Fibroblast of villous mesenchyme (primary cell): ENCODE measurements at places on chromosomes 5 and 9. TPM values are rescaled to one million over a fixed set of nuclear protein-coding genes. Genes with fewer than 3 reads are reported as not detected.

DNA sequence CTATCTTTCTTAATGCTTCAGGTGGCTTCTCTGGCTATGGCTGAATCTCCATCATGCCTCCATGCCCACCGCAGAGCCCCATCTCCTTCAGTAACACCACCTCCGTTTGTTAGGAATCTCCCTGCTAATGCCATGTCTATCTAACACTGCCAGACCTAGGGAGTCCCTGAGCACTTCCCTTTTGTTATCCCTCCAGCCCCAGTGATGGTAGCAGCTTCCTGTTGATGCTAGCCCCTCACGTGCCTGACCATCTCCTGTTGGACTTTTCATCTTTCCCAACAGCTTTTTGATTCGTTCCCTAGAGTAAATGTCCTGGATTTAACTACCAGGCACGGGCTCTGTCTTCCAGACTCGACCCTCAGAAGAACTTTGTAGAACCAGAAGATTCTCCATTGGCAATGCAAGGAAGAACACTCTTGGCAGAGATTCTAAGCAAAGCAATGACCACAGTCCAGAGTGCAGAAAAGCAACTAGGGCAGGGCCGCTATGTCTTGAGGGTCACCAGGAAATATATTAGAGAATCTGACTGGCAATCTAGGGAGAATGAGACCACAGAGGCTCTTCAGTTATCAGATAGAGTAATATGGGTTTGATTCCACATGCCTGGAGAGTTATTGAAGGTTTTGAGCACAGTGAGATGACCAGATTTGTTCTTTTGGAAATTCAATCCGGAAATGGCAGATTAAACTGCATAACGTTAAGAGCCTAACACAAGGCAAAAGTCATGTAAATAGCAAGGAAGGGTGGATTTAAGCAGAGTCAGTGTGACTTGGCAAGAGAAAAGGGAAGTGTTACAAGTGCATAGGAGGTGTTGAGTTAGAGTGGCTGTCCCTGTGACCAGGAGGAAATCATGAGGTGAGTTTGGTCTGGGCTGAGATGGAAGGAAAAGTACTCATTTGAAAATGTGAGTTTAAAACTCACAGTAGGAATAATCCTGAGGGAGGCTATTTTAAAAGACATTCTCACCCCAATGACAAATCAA lies 555.2 kb downstream of the ACTL7B start:
- no peak for DNase-seq

DNA sequence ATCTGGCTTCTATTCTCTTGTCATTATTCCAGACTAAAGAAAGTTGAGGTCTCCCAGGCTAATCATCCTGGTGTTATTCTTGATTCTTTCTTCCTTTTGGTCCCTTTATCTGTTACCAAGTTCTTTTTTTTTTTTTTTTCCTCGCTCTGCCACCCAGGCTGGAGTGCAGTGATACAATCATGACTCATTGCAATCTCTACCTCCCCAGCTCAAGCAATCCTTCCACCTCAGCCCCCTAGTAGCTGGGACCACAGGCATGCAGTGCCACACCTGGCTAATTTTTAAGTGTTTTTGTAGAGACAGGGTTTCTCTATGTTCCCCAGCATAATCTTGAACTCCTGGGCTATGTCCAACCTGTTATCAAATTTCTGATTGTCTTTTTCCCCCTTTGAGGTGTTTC lies 126.6 kb upstream of the DHFR start:
- no peak for DNase-seq

Gene MVB12B
- 3.5 and 4.8 TPM in 2 replicates for total RNA-seq

DNA sequence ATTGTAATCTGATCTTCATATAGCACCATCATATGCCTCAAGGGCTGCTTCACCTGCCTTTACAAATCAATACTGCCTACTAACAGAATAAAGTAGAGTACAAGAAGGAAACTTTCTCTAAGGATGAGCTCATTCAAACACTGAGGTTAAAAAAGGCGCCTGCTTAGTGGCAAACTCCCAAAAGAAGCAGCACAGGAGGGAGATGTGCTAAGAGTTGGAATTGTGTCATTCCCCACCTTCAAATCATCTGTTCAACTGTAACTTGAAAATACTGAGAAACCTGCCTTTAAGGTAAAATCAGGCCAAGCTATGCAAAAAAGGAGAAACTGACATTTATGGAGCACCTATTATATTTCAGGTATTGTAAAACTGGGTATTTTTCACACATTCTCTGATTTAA lies 560.6 kb downstream of the PTPRD start:
- DNase-seq, result no peak

DNA sequence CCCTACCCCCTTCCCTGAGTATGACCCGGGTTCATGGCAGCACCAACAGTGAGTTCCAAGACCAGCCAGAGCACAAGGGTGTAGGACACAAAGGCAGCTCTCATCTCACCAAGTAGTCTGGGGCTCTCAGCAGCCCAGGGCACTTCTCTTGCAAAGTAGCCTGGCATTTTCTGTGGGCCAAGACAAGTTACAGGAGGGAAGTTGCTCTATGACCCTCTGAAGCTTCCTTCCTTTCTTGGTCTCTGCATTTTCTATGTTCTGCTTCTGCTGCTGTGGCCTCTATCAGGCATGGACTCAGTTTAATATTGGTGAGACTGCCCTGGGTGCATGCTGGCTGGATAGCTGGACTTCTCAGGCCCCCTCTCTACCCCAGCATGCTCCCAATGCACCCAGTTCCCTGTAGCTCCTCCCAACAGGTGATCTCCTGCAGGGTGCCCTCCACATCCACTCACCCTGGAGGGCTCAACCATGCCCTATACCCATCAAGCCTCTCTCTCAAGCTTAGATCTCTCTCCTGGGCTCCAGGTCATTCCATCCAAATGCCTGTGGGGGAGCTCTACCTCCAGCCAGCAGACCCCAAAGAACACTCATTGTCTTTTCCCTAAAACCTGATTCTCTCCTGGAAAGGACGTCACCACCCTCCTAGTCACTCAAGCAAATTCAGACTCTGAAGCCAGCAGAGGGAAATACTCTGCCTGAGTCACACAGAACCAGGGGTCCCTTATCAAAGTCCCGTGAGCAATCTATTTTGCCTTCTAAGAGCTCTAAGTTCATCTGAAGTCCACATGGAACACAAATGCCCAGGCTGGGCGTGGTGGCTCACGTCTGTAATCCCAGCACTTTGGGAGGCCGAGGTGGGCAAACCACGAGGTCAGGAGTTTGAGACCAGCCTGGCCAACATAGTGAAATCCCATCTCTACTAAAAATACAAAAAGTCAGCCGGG lies 13.8 kb downstream of the TBC1D2 start:
- no peak for DNase-seq

Gene FBP1
- not detected in 2 replicates for total RNA-seq

- no peak for DNase-seq
These were observed 143.4 kb downstream of the CD180 start for GRCh38 chr5:67053229-67053628.

GRCh38 chr9:120875643-120875953 lies 1.4 kb downstream of the PHF19 start:
- DNase-seq, result no peak

Gene NUDT2
- 21.6 and 30.2 TPM in 2 replicates for total RNA-seq

DNA sequence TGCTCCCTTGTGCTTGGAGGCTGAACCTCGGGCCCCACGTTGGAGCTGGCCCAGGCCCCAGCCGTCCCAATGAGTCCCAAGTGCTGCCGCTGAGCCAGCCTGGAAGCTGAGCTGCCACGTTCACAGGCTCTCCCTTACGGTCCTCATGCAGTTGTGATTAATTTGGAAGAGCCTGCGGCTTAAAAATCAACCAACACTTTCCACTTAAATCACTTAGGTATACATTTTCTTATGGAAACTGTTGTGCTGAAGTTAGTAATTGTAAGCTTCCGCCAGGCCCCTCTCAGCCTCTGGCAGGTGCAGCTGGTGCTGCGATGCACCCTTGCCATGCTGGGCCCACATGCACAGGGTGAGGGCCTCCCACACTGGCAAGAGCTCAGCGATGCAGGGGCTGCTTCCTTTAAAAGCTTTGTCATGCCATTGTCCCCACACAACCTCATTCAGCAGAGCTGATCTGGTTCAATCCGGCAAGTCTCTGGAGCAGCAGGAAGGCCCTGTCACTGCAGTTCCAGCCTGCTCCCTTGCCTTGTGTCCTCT lies 61.0 kb downstream of the IPPK start:
- DNase-seq, result no peak

Gene HAVCR1
- not detected in 2 replicates for total RNA-seq

Gene MCTP1
- 14.7 and 20.9 TPM in 2 replicates for total RNA-seq

Gene OSMR
- 89.2 and 114 TPM in 2 replicates for total RNA-seq

DNA sequence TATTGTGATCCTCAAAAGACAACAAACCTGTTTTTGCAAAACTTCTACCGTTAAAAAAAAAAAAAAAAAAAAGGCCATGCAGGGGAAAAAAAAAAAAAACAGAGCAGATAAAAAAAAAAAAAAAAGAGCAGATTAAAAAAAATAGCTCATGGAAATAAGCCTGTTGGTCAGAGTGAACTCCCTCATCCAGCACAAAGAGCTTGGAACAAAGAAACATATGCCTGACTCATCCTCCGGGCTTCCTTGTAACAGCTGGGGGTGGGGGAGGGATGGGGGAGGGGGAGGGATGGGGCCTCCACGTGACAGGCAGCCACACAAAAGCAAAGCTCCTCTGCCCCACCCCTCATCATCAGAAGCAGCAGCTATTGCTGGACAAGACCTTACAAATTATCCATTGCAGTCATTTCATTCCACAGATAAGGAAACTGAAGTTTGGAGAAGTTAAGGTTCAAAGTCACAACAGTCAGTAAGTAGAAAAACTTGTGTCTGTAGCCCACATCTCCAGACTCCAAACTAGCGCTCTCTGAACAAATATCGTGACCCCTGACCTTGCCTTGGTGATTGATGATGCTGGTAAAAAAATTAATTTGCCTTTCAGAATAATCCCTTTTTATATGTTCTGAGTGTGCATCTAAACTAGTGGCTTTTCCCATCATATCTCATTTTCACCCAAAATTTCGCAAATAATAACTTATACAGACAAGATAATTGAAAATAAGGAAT lies 38.9 kb downstream of the SLC35D2 start:
- DNase-seq, result peak; percentile 85

- DNase-seq, result no peak
These were observed 595 bp upstream of the BTNL9 start for GRCh38 chr5:181039471-181039870.

Gene CEMIP2
- total RNA-seq, result 153 and 180 TPM in 2 replicates

Gene GABBR2
- total RNA-seq, result under 0.01 TPM in 1 of 2 replicates, not detected in the other

GRCh38 chr5:143495110-143495509 lies 91.6 kb upstream of the NR3C1 start:
- peak; percentile 51 for DNase-seq

DNA sequence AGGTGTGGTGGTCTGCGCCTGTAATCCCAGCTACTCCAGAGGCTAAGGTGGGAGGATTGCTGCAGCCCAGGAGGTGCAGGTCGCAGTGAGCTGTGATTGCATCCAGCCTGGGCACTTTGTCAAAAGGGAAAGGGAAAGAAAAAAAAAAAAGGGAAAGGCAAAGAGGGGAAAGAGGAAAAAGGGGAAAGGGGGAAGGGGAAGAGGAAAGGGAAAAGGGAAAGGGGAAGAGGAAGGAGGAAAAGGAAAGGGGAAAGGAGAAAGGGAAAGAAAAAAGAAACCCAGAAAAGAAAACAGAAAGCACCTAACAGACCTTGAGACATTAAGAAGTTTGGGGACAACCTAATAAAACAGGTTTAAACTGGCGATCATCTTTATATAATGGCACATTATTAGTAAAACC lies 40.0 kb downstream of the IDNK start:
- no peak for DNase-seq

DNA sequence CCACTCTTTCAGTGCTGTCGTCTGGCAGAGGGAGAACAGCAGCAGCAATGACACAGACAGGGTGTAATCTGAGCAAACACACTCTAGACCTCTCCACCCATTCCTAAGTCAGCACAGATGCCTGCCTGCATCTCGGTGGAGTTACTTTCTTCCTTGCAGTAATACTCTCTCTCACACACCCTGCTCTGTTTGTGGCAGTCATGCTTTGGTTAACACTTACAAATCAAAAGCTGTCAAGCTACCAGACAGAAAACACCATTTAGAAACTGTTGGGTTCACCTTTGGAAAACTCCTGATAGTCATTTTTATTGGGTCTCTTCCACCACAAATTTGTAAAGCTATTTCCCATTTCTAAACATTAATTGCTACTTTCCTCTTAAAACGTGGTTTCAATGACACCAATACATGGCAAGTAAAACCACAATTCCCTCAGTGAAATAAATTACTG lies 27.3 kb downstream of the LHFPL2 start:
- peak; percentile 65 for DNase-seq
